Stimulated activated CD4-positive, alpha-beta T cell treated with anti-CD3 and anti-CD28 coated beads, Interleukin-15, amount 100 ng/mL, for 24 hours (primary cell): ENCODE measurements at places on chromosomes 6 and 20.
A peak's percentile ranks its signal among the peaks of the same experiment; 100 is the strongest.

DNA sequence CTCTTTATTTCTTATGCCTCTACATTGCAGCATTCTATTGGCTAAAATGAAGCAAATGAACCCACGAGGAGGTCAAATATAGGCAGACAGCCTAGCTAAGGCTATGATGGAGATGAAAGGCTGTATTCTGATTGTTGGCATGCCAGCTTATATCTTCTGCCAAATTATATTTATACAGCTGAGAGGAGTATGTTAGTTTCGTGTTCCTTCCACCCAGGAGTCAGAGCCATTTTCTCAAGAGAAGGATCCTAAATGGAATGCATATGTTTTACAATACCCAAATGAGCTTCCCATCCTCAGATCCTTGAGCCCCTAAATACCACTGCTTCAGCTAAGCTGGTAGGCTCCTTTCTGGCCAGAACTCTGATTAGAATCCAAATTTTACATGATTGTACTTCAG, 178.4 kb upstream of the HDDC2 start:
- DNase-seq: no peak

DNA sequence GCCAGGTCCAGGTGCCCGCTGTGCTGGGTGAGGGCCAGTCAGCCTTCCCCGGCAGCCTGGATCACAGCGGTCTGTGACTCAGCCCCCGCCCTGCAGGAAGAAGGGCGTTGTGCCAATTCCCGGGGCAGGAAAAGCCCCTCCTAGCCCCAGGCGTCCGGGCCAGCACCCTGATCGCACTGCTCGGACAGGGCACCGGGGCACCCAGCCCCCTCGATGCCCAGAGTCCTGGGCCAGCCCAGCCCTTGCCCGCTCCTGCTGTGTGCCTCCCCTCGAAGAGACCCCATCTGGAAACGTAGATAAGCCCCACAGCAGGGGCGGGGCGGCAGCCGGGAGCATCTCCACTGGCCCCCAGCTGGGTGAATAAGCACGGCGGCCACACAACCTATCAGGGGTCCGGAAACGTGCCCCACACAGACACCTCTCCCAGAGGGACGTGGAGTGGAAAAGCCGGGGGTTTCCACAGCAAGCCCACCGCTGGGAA, 9.9 kb downstream of the LAMA5 start:
- DNase-seq: no peak

DNA sequence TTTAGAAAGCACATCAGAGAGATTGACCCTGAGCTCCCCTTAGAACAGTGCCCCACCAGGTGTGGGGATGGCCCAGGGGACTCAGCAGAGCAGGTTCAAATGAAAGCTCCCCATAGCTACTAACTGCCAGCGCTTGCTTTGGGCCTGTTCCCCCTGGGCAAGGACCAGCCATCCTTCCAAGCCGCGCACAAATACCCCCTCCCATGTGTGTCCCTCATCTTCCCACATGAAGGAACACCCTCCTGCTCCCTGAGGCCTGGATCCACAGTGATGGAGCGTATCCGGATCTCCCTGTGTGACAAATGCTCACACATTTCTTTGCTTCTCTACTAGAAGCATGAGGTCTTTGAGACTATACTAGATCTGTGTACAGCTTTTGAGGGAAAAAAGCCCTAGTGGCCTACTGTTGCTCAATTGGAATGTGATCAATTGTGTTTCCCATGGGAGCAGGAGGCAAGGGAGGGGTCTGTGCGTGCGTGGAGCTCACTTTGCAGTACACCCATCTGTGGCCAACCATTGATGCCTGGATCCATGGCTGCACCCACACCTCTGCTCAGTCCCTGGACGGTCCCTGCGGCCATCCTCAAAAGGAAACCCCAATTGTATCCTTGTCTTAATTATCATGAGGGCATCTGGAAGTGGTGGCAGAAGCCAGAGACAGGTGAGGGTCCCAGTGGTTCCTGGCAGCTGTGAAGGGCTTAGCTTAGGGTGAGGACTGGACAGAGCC, 1.4 kb upstream of the RAET1G start:
- no peak for DNase-seq

DNA sequence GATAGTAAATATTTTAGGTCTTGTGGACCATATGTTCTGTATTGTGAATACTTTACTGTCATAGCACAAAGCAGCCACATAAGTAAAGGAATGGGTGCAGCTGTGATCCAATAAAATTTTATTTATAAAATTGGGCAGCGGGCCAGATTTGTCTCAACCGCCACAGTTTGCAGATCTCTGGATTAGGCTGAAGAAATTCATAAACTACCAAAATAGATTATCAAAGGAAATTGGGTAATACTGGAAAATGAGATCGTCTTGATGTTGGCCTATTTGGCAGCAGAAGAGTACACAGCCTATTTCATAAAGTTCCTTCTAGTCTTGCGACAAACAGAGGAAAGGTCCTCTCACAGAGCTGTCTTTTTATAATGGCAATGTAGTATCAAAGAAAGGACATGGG, 69.8 kb downstream of the DZANK1 start:
- no peak for DNase-seq

GRCh38 chr20:46365487-46366220, 40.8 kb downstream of the ELMO2 start:
- DNase-seq: no peak

DNA sequence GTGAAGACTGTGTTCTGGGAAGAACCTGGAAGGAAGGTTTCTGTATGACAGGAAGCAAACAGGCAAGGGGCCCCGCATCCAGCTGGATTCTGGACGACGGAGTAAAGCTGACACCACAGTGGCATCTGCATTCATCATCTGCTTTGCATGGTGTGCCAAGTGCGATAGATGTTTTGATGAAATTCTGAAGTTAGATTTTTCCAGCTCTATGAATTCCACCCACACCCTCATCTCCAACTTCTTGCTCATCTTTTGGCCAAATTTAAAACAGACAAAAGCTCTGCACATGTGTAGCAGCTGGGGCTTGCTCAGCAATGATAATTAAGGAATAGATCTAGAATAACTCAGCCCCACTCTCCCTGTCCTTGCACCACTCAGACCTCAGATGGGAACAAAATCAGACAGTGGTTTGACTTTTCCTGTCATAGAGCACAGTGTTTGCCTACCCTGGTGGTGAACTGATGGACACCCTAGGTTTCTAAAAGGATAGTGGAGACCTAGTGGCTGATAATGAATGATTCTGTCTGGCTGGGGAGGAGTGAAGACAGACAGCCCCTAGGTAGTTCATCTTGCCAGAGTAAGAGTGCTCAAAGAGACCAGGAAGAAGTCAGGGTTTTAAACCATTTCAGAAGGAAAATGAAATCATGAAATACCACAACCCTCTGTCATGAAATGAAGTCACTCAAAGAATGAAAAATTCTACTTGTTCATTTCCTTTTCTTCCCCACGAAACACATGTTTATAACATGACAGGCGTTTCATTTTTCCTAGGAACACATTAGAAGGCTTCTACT, 85.8 kb downstream of the BCAS1 start:
- DNase-seq: no peak

DNA sequence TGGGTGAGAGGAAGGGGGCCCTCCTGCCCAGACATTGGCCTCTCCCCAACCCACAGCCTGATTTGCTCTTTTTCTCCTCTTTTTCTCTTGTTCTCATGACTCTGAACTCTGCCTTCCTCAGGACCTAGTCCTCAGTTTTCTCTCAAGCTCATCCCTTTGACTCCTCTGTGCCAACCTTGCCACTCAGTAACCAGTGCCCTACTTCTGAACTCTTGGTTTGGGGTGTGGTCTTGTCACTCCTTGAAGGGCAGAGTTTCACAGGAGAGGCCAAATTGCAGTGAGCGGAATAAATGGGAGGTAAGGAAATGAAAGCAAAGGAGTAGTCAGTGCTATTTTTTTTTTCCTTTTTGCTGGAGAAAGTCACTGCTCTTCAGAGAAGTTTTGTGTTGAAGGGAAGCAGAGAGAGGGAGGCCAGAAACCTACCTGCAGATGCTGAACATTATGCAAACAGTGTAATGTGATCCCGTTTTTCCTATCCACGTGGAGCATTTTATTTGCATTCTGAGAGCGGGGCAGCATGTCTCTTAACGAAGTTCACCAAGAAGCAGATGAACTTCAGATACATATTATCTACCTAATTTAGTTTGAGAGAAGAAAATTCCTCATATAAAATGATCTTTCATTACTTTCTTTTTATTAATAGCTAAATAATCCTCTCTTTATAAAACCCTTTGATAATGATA, 26.9 kb downstream of the CFAP61 start:
- DNase-seq: no peak

GRCh38 chr6:30691208-30691847, 544 bp upstream of the NRM start:
- DNase-seq: no peak

- no peak for DNase-seq
Observed at GRCh38 chr6:121504227-121504626, 68.8 kb downstream of the GJA1 start.

DNA sequence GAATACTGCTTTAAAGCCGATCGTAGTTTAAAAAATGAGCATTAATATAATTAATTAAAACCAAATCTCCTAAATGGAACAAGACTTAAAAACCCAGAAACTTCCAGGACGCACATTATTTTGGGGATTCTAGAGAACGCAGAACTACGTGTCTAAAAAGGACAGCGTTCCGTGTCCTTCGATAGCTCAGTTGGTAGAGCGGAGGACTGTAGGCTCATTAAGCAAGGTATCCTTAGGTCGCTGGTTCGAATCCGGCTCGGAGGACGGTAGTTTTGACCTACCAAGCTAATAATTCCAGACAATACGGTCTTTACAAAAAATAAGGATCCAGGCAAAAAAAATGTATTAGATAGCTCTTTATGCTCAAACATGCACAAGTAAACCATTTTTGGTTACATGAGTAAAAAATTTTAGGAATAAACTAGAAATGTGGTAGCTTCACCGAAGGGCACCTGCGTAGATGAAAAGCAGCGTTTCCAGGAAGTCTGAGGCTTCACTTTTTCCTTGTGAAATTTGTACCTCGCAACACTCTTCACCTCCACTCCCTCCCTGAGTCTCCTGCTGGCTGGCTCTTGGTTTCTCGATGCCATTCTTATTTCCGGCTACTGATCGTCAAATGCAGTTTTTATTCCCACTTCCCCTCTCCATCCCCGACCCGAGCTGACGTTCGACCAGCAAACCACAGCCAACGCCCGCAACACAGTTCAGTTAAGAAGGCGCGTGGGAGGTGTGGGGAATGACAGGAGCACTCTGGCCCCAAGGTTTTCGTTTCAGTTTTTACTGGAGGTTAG, 19.6 kb upstream of the ABT1 start:
- peak; percentile 89 for DNase-seq

DNA sequence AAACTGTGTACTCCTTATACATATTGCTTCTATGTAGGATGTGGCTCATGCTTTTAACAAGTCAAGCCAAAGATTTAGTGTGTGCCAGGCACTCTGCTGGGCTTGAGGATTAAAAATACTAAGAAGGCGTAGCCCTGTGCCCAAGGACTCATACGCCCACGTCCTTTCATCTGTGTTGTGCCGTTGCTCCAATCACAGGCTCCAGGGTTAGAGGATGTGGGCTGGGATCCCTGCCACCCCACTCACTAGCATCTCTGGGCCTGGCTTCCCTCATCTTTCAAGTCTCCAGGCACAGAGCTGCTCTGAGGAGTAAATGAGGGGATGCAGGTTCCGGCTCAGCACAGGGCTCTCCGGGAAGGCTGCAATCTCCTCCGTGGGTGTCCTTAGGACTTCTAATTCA, 214.2 kb downstream of the SYNDIG1 start:
- no peak for DNase-seq

GRCh38 chr6:56594699-56595098, 48.0 kb downstream of the DST start:
- DNase-seq: no peak

DNA sequence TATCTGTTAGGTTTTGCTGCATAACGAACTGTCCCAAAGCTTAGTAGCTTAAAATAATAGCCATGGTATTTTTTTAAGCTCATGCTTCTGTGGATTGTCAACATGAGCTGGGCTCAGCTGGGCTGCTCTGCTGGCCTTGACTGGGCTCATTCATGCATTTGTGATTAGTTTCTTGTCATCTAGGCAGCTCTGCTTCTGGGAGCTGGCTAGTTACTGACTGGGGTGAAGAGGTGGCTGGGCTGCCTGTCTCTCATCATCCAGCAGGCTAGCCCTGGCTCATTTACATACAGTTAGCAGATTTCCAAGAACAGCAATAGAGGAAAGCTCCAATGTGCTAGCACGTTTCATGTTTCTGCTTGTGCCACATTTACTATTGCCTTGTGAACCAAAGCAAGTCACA, 165.1 kb upstream of the PCSK2 start:
- no peak for DNase-seq

DNA sequence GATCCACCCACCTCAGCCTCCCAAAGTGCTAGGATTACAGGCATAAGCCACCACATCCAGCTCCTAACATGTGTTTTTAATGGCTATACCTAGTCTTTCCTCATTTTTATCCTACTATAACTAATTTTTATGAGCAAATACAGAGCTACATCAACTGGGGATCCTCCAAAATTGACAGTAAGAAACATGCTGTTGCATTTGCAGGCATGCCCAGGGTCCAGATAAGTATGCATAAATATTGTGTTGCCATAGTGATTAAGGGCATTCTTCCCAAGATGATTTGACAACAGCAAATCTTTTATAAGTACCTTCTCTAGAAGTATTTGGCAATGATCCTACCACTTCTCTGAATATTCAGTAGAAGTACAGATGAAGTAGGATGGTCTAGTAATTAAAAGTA, 41.9 kb upstream of the MOXD1 start:
- DNase-seq: no peak

- no peak for DNase-seq
Observed at GRCh38 chr6:54981647-54982046, 135.1 kb downstream of the FAM83B start.

- DNase-seq: peak; percentile 36
Observed at GRCh38 chr20:41057999-41058673, 29.5 kb downstream of the TOP1 start.

DNA sequence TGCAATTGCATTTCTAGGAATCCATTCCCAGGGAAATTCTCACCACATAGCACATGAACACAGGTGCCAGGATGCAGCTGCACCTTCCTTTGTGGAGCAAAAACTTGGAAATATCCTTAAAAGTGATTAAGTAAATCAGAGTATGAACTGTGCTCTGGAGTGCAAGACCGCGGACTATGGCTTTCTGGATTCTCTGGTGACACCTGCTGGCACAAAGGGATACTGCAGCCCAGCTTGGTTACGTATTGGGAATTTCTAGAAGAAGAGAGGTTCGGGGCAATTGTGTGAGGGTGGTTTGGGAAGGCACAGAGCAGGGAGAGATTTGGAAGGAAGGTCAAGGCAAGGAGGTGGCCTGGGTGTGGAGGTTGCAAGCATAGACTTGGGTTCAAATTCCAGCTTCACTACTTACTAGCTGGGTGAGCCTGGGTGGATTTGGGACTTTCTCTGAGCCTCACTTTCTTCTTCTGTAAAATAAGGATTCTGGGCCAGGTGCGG, 15.9 kb upstream of the PEDS1 start:
- peak; percentile 83 for DNase-seq

- no peak for DNase-seq
Observed at GRCh38 chr6:139533573-139534471, 159.4 kb upstream of the CITED2 start.

GRCh38 chr6:170459451-170459850, 93.7 kb downstream of the PSMB1 start:
- peak; percentile 42 for DNase-seq
